Naive thymus-derived CD4-positive, alpha-beta T cell (primary cell): ENCODE measurements at places on chromosomes 16 and 17.

GRCh38 chr17:2362881-2363280 is 25.6 kb downstream of the SGSM2 start:
- DNase-seq: no peak

- DNase-seq: peak; percentile 49
Measured at GRCh38 chr16:85334718-85335583, 222.7 kb upstream of the CIBAR2 start.

- DNase-seq: no peak
Measured at GRCh38 chr17:33696102-33696501, 403.0 kb upstream of the ASIC2 start.

DNA sequence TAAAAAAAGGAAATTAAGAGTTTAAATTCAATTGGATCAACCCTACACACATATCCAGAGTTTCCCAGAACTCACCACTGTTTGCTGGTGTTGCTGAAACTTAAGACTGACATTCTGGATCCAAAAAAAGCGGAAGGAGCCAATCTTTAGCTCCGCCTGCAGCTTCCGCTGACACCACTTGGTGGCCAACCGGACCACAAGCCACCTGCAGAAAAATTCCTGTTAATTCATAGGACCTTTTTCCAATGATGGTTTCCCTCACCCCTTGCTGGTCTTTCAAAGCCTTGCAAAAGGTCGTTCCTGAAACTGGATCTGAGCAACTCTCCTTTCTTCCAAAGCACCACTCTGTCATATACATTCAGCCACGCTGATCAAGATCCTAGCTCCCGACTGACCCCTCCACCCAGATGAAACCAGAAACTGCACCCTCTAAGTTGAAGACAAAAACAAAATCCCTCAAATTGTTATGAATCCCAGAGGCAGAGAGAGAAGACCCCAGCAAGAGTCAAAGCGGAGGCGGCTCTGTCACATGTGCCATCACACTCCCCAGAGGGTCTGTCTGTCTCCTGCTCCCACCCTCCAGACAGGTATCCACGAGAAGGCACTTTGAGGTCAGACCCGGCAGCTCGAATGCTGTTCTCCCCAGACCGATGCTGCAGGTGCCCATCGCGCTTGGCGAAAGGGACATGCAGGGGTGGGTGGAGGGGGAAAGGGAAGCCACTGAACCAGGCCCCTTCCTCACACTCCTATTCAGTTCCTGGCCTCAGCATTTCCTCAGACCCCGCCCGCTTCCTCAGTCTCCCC is 773 bp downstream of the BLTP2 start:
- DNase-seq: peak; percentile 8

DNA sequence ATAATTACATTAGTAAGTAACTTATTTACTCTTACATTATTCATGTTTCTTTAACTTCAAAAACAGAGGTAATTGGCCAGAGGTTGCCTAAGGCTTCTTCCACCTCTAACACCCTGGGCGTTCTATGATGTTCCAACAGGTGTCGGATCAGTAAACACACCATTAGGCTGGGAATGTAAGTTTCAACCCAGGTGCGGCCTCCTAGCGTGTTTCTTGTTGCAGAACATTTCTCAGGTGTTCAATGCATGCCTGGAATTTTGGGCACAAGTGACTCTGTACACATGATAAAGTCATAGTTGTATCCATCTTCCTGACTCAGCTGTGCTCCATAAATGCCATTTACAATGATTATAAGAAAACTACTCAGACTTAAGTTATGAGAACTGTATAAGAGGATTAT is 1.0 kb downstream of the KRTAP2-2 start:
- no peak for DNase-seq

GRCh38 chr17:30954046-30954830 is 16.6 kb upstream of the RNF135 start:
- DNase-seq: no peak

DNA sequence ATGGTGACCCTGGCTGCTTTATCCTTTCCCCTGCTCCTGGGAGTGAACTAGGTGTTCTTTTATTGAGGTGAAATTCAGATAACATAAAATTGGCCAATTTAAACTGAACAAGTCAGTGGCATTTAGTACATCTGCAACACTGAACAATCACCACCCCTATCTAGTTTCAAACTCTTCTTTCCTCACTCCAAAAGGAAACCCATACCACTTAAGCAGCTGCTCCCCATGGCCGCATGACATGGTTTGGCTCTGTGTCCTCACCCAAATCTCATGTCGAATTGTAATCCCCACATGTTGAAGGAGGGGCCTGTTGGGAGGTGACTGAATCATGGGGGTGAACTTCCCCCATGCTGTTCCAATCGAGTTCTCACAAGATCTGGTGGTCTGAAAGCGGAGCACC is 154.1 kb downstream of the STX8 start:
- no peak for DNase-seq

GRCh38 chr17:50364061-50364458 is 8.9 kb downstream of the MRPL27 start:
- DNase-seq: no peak

GRCh38 chr16:89303617-89304016 is 86.1 kb downstream of the ZNF778 start:
- DNase-seq: no peak

DNA sequence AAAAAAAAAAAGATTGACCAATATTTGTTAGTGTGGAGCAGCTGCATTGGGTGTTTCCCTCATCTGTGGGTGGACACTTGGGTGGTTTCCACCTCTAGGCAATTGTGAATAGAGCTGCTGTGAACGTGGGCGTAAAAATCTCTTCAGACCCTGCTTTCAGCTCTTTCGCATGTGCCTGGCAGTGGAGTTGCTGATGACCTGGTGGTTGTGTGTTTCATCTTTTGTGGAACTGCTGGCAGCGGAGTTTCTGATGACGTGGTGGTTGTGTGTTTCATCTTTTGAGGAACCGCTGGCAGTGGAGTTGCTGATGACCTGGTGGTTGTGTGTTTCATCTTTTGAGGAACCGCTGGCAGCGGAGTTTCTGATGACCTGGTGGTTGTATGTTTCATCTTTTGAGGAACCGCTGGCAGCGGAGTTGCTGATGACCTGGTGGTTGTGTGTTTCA is 21.4 kb downstream of the ZC3H18 start:
- DNase-seq: no peak

DNA sequence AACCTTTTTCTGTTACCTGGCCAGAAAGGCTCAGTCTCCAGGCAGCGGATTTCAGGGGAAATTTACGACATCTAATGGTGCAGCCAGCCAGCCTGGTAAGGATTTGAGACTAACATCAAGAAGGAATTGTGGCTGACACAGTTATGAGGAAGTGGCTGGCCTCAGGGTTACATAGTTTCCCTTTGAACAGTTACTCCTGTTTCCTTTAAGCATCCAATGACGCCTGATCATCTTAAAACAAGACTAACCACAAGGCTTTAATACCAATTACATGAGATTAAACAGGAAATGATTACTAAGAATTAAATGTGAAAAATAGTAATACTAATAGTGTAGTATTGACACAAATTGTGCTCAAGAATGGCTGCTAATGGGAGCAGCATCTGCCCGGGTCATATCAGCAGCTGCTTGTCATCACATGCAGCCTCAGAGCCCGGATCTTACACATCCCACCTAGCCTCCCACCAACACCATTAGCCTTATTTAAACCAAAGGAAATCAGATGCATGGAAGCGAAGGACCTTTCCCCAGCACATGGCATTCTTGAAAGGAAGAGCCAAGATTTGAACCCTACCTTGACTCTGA is 431.8 kb downstream of the PMP22 start:
- no peak for DNase-seq

DNA sequence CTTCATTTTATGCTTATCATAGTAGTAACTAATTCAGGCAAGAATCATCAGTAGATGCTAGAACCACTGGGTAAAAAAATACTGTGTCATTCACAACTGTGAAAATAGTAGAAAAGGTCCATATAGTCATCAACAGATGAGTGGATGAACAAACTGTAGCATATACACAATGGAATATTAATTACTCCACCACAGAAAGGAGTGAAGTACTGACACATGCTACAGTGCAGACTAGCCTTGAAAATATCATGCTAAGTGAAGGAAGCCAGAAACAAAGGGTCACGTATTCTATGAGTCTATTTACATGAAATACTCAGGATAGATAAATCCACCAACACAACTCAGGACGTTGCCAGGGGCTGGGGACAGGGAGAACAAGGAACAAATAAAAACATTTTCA is 13.3 kb downstream of the USP22 start:
- DNase-seq: no peak

DNA sequence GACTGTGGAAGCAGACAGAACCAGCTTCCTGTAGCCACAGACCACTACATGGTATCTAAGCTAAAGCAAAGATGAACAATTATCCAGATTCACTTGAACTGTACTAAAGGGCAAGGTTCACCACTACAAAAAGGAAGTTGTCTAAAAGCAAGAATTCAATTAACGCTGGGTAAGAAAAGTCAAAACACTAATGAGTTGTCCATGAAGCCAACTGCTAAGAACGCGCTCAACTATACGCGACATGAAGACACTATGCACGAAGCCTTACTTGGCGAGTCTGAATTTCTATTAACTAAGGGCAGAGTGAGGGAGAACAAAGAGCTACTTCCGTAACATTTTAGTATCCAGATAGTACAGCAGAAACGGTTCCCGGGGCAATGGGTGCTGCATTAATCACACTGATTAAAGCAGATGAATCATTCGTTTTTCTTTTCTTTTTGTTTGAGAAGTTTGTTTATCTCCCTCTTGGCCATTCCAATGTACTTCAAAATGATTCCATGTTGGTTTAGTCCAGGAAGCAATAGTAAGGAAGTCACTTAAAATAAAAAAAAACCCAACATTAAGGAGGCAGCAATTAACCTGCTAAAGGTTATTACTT is 2.8 kb upstream of the RPS15A start:
- DNase-seq: no peak

DNA sequence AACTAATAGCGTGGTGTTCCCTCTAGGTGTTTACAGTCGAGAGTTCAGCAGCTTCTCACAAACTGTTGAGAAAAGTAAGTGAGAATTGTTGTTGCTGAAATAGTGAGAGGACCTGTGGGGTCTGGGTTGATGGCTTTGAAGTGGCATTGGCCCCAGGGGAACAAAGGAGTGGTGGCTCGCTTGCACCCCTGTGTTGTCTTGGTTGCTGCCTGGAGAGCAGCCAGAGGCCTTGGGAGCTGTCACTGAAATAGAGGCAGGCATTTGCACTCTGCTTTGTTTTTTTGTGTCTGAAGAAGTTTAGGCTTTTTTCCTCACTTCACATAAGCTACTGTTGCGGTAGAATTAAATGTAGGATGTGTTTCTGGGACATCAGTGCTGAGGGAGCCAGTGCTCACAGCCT is 36.8 kb downstream of the PRMT7 start:
- no peak for DNase-seq

- DNase-seq: no peak
Measured at GRCh38 chr16:75377729-75378386, 55.4 kb downstream of the CFDP1 start.

- DNase-seq: no peak
Measured at GRCh38 chr17:4510618-4510941, 11.9 kb downstream of the SPNS2 start.

DNA sequence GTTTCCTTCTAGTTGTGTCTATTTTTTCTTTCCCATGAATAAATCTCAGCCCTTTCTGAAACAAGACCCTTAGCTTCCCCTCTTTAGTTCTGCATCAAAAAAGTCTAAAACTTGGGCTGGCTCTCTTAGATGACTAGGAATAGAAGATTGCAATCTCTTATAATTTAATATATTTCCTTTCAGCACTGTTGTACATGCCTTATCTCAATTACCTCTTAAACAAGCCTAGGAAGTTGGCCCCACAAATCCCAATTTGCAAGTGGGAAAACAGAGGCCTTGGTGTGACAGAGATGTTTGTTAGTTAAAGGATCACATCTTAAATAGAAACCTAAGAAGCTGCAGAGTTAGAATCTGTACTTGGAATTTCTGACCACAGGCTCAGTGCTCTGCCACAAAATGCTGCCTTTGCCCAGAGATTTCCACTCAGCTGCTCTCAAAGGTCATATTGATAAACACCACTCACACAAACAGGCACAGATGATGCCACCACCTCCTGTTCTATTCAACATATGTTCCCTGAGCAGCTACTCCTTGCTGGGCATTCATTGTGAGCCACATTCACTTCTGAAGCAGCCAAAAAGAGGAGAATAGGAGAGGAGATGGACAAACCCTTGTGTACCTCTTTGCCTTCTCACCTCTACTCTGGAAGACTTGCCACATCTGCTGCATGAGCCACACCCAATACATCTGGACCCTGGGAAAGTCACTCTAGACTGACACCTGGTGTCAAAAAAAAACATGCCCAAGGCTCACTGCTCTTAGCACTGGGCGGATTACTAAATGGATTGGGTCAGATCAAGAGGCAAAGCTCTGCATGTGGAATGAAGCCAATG is 5.5 kb downstream of the CCDC182 start:
- DNase-seq: no peak

GRCh38 chr16:76441391-76441790 is 164.2 kb downstream of the CNTNAP4 start:
- DNase-seq: no peak

DNA sequence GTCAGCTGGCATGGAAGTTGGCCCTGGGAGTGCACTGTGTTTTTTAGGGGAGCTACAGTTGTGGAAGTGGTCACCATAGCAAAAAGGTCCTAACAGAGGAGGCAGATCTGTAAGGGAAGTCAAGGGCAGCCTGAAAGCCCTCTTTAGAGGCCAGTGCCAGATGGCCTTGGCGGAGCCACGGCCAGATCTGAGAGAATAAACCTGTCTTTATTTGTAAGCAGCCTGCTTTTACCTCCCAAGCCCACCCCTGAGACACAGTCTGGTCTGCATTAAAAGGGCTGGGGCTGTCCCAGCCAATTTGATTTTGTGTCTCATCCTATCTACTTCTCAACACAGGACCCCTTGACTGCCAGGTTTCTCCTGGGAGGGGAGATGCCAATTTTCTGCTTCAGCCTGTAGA is 51.0 kb upstream of the NOL11 start:
- no peak for DNase-seq

- peak; percentile 36 for DNase-seq
Measured at GRCh38 chr16:17026600-17027242, 444.0 kb downstream of the XYLT1 start.

- peak; percentile 73 for DNase-seq
Measured at GRCh38 chr17:39676198-39676819, 8.1 kb downstream of the PNMT start.

GRCh38 chr16:85594273-85594977 is 18.7 kb upstream of the GSE1 start:
- DNase-seq: no peak

- DNase-seq: peak; percentile 66
Measured at GRCh38 chr17:39769974-39770587, 32.3 kb downstream of the GRB7 start.
